ENCODE measurements at places on chromosomes 2 and 18.

- DNase-seq: no peak
Observed at GRCh38 chr2:45761635-45762034, 110.2 kb downstream of the PRKCE start.

GRCh38 chr2:43207553-43208300 is 18.7 kb downstream of the ZFP36L2 start:
- peak; percentile 73 for DNase-seq

DNA sequence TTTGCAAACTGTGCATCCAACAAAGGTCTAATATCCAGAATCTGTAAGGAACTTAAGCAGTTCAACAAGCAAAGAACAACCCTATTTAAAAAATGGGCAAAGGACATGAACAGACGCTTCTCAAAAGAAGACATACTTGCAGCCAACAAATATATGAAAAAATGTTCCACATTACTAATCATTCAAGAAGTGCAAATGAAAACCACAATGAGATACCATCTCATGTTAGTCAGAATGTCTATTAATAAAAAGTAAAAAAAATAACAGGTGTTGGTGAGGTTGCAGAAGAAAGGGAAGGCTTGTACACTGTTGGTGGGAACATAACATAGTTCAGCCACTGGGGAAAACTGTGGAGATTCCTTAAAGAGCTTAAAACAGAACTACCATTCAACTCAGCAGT is 126.2 kb downstream of the NAT8 start:
- DNase-seq: no peak

GRCh38 chr2:221514305-221515040 is 57.6 kb downstream of the EPHA4 start:
- no peak for DNase-seq

- no peak for DNase-seq
Observed at GRCh38 chr2:238947920-238948710, 100.2 kb downstream of the TWIST2 start.

DNA sequence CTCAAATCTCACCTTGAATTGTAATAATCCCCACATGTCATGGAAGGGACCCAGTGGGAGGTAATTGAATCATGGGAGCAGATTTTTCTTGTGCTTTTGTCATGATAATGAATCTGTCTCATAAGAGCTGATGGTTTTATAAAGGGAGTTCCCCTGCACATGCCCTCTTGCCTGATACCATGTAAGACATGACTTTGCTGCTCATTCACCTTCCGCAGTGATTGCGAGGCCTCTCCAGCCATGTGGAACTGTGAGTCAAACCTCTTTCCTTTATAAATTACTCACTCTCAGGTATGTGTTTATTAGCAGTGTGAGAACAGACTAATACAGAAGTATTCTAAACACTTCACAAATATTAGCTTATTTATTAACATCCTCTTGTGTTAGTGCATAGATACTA is 516.7 kb downstream of the LRRTM4 start:
- no peak for DNase-seq

- DNase-seq: no peak
Observed at GRCh38 chr2:99104006-99104405, 37.5 kb upstream of the C2orf15 start.

DNA sequence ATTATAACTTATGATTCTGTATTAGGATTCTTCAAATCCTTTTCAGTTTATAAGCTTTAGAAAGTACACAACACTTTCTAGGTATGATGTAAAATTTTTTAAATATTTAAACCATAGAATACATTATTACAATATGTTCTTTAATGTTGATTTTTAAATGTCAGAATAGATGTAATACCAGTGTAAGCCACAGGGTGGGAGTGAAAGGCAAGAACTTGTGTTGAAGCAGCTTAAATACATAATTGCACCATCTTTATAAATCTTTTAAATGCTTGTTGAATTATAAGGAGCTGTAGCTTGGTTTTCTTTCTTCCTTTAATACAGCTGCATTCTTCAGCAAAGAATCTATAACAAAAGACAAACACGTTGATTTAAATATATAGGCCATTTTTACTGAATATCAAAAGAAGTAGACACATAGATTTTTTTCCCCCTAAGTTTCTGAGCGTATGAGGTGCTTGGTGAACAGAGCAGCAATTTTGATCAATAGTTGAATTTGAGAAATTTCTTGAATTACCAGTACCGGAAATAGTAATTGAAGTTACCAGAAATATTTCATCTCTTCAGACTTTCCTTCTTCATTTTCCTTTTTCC is 63.0 kb downstream of the TANK start:
- peak; percentile 10 for DNase-seq

- peak; percentile 41 for DNase-seq
Observed at GRCh38 chr2:47654790-47655562, 128.0 kb upstream of the MSH6 start.

DNA sequence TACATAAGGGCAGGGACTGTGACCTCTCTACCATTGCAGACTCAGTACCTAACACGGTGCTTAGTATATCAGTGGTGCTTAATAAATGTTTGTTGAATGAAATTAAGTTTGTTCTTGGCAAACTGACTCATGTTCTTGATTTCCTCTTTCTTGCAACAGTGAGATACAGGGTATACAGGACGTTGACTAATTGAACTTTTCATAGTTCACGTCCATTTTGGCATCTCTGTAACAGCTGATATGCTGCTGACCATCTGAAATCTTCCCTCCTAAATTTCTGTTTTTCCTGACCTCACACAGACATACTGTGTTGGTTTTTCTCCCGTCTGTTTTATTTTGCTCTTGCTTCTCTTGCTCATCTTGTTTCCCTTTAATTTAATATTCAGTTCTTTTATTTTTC is 44.2 kb downstream of the LHCGR start:
- DNase-seq: no peak

DNA sequence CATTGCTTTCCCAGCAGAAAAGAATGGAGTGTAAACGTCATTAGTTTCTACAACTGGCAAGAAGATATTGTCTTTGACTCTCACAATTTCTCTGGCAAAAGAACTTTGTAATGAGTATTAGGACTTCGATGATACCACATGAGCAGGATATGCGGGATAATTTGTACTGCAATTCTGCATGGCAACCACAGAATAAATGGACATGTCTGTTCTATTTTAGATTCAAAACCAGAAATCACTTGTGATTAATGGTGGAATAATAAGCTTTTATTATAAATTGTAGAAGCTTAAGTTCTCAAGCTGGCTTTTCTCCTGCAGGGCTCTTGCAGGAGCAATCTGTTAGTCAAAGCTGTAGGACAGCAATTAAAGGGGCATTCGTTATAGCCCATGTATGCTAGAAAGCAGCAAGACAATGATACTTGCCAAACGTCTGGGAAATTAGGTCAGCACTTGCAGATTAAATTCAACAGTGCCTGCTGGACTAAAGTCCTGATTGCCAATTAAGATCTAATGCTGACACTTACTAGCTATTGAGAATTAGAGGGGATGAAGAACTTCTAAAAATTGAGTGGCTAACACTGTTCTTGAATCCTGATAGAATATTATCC is 177.9 kb downstream of the PTH2R start:
- DNase-seq: no peak

GRCh38 chr2:186612555-186613440 is 22.9 kb downstream of the ITGAV start:
- no peak for DNase-seq

DNA sequence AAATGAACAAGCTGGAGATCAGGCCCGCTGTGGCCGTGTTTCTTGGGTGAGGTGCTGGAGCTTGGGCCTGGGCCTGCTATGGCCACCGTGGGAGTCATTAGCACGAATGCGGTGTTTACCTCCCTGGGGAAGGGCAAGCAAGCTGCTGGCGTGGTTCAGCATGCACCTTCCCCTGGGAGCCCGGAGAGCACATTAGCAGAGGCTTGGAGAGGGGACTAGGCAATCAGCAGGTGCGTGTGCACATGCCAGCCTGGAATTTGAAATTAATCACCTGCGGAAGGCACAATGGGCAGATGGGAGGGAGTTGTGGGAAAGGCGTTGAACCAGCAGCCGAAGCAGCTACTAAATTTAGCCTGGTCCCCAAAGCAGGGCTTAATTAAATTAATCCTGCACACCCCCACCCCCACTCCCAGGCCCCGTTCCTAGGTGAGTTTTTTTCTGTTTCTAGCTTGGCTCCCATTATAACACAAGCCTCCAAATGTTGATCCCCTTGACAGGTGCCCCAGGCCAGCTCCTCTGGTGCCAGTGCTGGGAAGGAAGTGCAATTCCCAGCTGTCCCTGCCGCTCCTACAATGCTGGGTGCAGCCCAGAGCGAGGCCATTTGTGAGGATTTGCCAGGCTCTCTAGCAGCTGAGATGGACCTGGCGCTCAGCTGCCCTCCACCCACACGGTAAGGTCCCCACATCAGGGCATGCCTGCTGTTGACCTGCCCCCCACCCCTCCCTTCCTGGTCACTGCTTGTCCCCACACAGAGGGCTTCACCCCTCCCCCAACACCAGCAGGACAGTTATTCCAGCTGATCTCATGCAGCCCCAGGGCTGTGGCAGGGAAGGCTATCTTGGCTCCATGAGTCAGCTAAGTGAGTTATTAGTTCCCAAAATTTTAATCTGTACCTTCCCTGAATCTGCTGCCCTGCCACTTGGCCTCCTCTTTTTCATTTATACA is 115.0 kb downstream of the ZBTB7C start:
- DNase-seq: no peak

GRCh38 chr2:222293660-222294630 is 4.9 kb downstream of the PAX3 start:
- no peak for DNase-seq

DNA sequence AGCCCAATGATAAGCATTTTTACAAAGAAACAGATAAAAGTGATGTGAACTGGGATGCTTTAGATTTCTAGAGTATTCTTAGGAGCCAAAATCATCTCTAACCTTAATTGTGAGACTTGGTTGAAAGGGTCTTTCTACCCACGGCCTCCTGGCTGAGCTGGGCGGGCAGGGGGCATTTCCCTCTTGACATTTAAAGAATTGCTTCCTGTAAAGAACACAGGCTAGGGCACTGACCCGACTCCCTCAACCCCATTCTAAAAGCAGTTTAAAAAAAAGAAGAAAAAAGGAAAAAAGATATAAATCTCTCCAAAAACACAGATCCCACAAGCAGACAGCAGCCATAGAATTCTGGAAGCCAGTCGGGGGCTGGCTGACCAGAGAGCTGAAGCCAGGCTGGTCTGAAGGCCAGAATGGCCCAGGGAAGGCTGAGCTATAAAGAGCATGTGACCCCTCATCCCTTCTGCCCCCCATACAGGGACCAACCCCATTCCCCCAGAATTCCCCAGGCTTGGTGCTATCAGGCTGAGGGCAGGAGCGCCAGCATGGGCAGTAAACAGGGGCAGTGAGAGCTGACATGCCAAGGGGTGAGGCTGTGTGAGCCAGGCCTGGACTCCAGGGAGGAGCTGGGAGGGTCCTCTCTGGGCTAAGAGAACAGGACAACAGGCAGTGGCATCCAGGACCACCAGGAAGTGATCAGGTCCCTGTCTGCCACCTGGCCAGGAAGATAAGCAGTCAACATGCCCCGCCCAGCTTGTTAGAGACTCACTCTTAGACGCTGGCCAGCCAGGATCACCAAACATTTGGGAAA is 188.5 kb downstream of the HDAC4 start:
- no peak for DNase-seq

DNA sequence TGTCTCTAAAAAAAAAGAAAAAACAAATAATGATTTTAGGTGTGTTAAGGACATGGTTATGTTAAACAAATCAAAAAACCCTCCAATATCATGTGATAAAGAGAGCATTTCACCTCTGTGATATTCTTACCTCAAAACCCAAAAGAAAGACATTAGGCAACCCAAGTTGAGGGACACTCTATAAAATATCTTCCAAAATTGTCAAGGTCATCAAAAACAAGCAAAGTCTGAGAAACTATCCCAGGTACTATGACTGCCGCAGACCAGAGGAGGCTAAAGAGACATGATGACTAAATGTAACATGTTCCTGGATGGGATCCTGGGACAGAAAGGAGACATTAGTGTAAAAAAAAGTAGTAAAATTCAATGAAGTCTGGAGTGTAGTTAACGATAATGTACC is 4.5 kb downstream of the SFXN5 start:
- DNase-seq: no peak

DNA sequence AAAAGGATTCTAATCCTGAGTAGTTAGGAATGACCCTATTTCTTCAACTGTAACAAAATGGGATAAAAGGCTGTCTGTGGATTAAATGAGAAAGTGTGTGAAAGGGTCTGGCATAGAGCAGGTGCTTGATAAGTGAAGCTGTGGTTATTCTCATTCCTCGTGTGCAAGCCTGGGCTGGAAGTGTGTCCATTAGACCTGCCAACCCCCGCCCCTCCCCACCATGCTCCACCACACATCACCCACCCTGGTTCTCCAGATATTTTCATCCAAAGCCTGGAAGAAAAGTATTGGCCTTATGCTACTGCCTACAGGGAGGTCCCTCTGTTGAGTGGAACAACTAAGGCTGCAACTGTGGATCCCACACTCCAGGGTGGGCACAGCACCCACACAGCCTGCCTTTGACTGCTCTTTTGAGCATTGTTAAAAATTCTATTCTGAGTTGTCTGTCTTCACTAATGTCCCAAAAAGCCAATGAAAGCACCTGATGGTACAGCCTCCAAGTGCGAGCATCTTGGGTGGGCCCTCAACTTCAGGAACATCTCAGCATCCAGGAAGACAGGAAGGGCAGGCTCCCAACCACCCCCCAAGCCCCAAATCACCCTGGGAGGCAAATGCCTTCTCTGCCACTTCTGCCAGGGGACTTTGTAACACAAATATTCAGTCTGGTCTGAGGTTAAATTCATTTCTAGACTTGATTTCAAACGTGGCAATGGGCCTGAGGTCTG is 102.8 kb upstream of the PPP1CB start:
- no peak for DNase-seq

GRCh38 chr2:32135409-32135808 is 30.3 kb upstream of the SLC30A6 start:
- DNase-seq: peak; percentile 57

DNA sequence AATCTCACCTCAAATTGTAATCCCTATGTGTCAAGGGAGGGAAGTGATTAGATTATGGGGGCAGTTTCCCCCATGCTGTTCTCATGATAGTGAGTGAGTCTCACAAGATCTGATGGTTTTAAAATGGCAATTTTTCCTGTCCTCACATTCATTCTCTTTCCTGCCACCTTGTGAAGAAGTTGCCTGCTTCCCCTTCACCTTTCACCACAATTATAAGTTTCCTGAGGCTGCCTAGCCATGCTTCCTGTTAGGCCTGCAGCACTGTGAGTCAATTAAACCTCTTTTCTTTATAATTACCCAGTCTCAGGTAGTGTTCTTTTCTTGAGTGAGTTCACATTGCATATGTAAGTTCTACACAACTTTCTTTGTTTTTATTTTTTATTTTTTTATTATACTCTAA is 271.5 kb downstream of the EXOC6B start:
- DNase-seq: no peak
